ENCODE measurements at places on chromosomes 6 and 20.

DNA sequence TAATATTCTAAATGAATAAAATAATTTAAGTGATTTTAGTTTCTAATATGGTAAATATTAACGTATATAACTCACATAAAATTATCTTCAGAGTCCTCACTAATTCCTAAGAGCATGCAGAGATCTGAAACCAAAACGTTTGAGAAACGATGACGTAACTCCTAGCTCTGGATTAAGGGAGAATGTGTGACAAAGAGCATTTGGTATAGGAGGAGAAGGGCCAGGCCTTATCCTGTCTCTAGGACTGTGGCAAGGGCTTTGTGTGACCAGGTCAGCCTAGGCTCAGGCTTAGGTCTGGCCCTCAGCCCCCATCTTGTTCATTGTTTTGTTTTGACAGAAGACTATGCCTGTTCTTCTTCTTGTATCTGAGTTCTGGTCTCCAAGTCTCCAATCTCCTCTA, 19.2 kb upstream of the POLR1H start:
- no peak for DNase-seq

DNA sequence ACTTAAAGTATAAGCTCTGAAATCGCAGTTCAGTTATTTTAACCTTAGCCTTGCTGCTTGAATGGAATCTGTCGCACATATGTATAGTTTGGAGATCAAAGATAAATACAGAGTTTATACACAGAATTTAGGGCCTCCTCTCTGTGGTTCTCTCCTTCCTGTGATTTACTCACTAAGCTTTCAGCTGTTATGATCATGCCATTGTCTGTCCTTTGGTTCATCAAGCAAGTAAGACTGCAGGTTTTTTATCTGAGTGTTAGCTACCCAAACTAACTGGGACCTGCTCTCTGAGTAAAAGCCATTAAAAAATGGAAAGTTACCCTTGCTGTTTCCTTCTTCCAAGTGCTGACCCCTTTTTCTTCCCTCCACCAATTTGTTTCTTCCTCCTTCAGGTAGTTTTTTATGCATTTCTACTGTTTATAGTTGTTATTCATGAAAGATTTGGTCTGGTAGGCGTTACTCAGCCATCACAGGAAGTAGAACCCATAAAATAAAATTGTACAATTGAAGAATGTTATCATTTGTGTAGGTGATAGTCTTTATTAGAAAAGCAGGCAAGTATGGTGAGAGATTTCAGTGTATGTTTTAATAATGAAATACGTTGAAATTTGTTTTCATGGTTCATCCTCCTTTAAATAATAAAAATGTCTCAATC, 33.7 kb upstream of the SUMO4 start:
- no peak for DNase-seq

- no peak for DNase-seq
Measured at GRCh38 chr6:158686791-158687381, 37.0 kb downstream of the SYTL3 start.

GRCh38 chr6:14751645-14752175, 494.2 kb upstream of the JARID2 start:
- DNase-seq: no peak

Measured in stimulated activated CD8-positive, alpha-beta memory T cell treated with anti-CD3 and anti-CD28 coated beads, Interleukin-2, amount 100 ng/mL, for 48 hours (primary cell).